Calu3 (cell line): ENCODE measurements at places on chromosomes 6 and 20.
A peak's percentile ranks its signal among the peaks of the same experiment; 100 is the strongest.

GRCh38 chr6:28161410-28162079 is 19.9 kb downstream of the ZKSCAN8 start:
- peak; percentile 56 for DNase-seq

DNA sequence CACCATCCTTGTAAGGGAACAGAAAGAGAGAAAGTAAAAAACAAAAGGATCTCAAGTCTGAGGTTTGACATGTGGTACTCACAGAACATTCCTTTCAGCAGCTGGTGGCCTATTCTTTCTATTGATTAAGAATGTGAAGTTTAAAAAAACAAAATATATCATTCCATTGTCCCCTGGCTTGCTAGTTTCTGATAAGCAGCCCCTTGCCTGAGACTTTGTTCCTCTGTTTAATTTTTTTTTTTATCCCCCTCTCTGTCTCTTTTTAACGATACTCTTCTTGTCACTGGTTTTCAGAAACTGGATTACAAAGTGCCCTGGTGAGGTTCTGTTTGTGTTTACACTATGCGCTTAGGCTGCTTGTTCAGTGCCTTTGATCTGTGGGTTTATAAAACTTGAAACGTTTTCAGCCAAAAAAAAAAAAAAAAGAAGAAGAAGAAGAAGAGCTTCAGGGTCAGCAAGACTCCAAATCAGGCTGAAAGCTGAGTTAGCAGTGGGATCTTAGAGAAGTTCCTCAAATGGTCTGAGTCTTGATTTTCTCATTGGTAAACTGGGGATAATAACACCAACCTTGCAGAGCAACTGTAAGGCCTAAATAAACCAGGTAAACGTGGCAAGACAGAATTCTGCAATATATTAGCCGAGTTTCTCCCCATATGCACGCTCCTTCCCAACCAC is 45.1 kb upstream of the SLC22A23 start:
- DNase-seq: no peak

DNA sequence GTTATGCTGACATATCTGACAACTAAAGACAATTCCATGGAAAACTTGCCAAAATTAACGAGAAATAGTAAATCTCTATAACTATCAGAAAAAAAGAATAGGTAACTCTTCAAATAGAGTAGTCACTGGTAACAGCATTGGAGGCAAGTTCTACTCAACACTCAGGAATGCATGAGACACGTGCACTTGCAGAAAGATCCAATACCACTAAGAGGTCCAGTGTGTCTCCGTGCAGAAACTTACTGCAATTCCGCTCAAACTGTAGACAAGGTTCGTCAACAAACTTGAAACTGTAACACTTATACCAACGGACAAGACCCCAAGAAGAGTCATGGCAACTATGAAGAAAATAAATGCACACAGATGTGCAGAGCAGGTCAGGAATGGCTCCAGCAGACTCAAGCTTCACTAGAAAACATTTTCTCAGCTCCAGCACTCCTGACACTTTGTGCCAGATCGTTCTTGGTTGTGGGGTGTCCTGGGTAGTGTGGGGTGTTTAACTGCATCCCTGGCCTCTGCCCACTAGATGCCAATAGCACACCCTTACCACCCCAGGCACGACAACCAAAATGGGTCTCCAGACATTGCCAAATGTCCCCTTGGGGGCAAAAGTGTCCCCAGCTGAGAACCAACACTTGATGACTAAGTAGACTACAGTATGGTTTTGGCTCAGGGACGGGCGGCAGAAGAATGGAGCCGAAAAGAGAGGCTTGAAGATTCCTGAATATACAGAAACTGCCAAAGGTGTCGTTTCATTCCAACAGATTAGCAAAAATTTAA is 134.8 kb downstream of the DTNBP1 start:
- DNase-seq: no peak

DNA sequence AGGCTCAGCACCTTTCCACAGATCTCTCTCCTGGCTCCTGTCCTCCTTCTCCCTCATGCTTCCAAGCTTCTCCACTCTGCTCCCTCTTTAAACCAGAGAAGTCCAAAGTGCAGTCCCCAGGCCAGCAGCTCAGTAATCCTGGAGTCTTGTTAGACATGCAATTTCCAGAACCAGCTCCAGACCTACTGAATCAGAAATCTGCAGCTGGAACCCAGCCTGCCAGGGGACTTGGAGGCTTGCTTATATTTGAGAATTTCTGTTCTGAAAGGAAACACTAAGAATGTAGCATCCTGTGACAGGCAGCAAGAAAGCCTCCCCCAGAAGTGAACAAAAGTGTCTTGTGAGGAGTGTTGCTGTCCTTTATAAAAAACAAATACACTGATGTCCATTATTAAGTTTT is 438.1 kb downstream of the BCKDHB start:
- DNase-seq: peak; percentile 5

GRCh38 chr20:36623444-36623843 is 17.9 kb downstream of the RAB5IF start:
- no peak for DNase-seq

- DNase-seq: no peak
These were observed 3.3 kb upstream of the NHSL1 start for GRCh38 chr6:138502546-138502945.

DNA sequence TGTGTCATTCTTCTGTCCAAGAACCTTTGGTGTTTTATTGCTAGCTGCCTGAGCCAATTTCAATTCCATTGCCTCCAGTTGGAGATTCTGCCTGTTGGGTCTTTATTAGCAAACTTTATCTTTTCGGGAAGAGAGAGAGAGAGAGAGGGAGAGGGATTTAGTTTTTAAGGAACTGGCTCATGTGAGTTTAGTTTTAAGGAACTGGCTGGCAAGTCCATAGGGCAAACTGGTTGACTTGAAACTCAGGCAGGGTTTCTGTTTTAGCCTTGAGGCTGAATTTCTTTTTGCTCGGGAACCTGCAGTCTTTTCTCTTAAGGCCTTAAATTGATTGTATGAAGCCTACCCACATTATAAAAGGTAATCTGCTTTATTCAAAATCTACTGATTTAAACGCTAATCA is 23.0 kb downstream of the BCKDHB start:
- DNase-seq: no peak

GRCh38 chr6:93678841-93679454 is 259.6 kb upstream of the EPHA7 start:
- no peak for DNase-seq

GRCh38 chr6:144344646-144345045 is 59.5 kb downstream of the UTRN start:
- no peak for DNase-seq

GRCh38 chr6:118584911-118585310 is 36.8 kb downstream of the PLN start:
- no peak for DNase-seq

- DNase-seq: no peak
These were observed 87.3 kb upstream of the TULP1 start for GRCh38 chr6:35599761-35600658.

DNA sequence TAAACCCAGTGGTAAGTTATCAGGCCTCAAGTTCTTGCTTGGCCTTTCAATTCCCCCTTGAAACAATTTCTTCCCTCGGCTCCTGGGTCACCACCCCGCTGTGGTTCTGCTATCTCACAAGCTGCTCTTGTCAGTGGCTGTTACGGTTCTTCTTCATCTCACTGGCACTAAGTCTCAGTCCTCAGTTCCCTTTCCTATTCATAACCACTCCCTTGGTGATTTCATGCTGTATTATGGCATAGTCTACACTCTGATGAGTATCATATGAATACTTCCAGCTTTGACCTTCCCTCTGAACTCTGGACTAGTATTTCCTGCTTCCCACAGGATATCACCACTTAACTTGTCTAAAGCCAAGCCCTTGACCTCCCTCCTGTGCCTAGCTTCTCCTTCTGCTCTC is 7.9 kb downstream of the TAAR1 start:
- no peak for DNase-seq

DNA sequence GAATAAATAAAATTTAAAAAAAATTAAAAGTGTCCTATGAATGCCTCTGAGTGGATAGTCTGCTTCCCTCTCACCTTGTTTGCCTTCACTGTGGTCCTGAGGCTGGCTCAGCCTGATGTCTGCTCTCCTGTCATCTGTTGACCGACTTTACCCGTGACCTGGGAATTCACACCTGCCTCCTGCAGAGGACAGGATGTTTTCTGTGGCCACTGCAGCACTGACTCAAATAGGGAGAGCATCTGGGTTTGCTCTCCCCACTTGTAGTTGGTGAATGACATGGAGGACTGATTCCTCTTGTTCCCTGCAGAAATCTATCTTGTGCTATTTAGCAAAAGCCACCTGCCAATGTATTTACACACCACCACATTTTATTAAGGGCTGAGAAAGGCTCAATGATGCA is 52.4 kb upstream of the ERVFRD-1 start:
- DNase-seq: no peak

- DNase-seq: no peak
These were observed 66.9 kb downstream of the DLL1 start for GRCh38 chr6:170223718-170224693.

DNA sequence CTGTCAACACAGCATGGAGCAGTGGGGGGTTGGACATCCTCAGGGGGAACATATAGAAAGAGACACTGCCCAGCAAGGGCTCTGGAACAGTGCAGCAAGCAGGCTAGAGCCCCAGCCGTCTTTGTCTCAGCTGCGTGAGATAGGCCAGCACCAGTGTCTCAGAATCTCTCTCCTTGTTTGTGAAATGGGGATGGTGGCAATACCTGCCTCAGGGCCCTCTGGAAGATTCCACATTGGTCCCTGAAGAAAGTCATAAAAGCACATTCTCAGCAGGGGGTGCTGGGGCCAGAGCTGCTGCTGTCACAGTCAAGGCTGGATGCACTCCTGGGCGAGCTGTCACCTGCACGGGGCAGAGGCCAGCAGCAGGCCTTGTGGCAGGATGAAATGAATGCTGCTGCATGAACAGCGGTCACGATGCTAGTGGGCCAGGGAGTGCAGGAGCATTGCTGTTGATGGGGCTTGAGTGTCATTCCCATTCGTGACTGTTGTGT is 121.7 kb downstream of the SYCP2 start:
- no peak for DNase-seq

DNA sequence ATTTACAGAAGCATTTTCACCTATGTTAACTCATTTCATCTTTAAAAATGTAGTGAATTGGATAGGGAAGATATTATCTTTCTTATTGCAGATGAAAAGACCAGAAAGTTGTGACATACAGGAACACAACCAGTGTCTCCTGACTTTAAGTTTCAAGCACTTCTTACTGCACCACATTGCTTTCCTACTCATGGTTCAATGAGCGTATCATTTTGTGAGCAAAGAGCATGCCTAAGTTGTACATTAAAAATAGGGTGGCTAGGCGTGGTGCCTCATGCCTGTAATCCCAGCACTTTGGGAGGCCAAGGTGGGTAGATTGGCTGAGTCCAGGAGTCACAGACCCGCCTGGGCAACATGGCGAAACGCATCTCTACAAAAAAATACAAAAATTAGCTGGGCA is 21.2 kb upstream of the RNGTT start:
- DNase-seq: no peak

DNA sequence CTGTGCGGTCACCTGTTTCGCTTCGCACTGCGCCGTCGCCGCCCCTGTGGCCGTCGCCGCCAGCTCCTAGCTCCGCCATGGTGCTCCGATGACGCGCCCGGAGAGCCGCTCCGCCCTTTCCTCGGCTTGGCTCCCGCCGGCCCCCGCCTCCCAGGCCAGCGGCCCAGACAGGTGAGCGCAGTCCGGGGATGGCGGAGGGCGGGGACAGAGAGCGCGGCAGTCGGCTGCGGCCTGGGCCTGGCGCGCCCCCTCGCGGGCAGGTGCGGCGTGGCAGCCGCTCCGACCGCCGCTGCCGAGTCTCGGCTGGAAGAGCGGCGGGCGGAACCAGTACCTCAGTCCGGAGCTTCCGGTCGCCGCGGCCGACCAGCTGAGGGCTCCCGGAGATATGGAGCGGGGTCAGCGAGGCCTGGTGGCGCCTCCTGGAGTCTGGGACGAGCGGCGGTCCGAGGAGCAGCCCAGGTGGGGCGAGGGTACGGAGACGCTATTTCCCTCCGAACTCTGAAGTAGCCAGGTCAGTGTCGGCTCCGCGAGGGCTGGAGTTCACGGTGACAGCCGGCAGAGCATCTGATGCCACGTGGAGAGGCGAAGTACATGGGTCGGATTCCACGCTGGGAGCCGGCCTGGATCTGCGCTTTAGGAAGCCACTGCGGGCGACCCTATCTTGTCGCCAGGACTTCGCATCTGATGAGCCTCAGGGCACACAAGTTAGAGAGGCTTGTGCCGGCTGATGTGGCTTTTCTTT is at the start of gene MAP7:
TSS of gene MAP7 (minus strand) at position 93 of the 742 bp plus-strand sequence. CDS start at position 79, 14 bp downstream.
- DNase-seq: peak; percentile 94

- no peak for DNase-seq
These were observed 1.9 kb upstream of the TBX18 start for GRCh38 chr6:84766118-84766798.

DNA sequence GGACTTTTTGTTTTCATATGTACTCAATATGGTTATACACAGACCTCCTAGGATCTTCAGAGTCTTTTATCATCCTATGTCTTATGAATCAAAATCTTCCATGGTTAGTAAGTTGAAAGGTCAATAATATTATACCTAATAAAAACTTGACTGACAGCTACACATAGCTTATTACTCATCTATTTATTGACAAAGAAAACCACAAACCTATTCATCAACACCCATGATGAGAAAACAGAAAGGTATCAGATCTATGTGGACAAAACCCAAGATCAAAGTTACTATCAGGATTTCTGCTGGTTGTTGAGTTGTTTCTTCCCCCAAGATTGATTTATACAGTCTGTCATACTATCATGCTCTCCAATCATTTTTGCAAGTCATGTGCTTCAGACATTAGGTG is 460.1 kb upstream of the MANEA start:
- DNase-seq: no peak

DNA sequence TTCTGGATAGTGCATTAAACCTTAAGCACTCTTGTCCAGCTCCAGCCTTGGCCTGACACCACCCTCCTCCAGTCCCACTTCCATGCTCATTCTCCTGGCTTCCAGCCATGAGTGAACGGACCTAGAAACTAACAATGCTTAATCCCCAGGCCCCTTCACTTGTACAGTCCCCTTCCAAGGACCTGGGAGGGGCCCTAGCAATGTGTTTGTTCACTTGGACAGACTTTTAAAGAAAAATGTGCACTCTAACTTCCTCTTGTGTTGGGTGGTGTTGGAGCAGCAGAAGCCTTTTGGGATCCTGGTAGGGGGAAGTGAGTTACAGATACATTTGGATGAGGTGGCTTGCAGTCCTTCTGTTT is 48.9 kb upstream of the CCN6 start:
- no peak for DNase-seq

GRCh38 chr6:56399250-56399671 is 151.9 kb upstream of the COL21A1 start:
- DNase-seq: no peak

DNA sequence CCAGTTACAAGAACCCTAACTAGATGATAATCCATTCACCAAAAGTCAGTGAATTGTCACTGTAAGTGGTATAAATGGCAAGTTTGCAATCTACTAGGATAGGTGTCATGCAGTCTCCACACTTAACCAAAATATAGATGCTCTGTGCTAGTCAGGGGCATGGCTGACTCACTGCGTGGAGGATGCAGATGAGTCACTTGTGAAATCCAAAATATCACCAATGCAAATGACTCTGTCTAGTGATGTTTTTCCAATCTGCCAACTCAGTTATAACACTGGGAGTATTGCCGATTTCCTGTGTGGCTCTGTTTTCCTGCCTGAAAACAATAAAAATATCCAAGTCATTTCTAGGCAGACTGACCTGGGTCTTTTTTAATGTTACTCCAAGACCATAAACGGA is 47.8 kb upstream of the NRSN1 start:
- no peak for DNase-seq

GRCh38 chr6:45477278-45477677 is 99.5 kb upstream of the SUPT3H start:
- no peak for DNase-seq

- DNase-seq: no peak
These were observed 43.6 kb downstream of the RIOK1 start for GRCh38 chr6:7433121-7433617.

GRCh38 chr20:41232973-41233926 is 84.3 kb downstream of the ZHX3 start:
- no peak for DNase-seq
